ENCODE measurements at places on chromosomes 4 and X.

DNA sequence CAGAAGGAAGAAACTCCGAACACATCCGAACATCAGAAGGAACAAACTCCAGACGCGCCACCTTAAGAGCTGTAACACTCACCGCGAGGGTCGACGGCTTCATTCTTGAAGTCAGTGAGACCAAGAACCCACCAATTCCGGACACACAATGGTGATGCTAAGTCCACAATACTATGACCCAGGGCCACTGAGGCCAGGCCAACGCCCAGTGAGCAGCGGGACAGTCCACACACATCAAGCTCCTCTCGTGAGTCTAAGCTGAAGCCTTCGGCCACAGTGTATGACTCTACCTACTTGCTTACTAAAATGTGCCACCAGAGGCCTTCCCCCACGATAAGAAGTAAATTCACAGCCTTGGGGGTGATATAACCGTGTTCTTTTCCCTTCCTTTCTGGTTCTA, 10.2 kb upstream of the CDKN2AIP start:
- DNase-seq = no peak

GRCh38 chr4:92091335-92091734, 212.4 kb upstream of the GRID2 start:
- DNase-seq = no peak

GRCh38 chrX:153645921-153646488, 998 bp upstream of the DUSP9 start:
- no peak for DNase-seq

- no peak for DNase-seq
Observed at GRCh38 chr4:102430461-102430910, 70.7 kb upstream of the NFKB1 start.

DNA sequence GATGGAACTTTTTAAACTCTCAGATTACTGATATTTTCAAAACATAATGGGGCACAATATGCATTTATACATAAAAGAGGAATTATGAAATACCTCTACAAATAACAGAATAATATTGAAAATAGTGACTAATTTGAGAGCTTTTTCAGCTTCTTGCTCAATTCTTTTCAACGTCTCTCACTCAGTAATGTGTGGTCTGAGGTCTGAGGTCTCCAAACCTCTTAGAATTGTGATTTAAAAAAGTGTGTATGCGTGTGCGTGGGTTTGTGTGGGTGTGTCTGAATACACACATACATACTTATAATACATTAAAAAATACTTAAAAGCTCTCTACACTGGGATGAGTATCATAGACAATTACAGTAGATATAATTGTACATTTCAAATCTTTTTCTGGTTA, 7.9 kb downstream of the NDNF start:
- no peak for DNase-seq

GRCh38 chr4:168021666-168022065, 70.7 kb upstream of the ANXA10 start:
- DNase-seq = no peak

DNA sequence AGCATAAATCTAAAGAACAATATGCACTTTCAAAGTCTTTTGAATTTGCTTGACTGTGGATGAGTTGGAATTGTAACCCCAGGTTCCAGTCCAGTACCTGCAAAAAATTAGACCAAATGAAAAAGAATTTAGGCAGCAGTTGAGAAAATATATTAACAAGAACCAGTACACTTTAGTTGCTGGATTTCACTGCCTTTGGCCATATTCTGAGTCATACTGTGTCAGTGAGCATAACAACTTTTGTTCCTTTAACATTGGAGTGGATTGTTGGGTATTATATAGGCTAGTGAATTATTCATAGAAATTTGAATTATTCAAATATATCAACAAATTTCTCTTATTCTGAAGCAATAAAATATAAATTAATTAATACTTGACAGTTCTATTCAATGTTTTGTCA, 101.5 kb upstream of the SMAD1 start:
- DNase-seq = no peak

- no peak for DNase-seq
Observed at GRCh38 chr4:3239303-3239702, 9.7 kb upstream of the MSANTD1 start.

DNA sequence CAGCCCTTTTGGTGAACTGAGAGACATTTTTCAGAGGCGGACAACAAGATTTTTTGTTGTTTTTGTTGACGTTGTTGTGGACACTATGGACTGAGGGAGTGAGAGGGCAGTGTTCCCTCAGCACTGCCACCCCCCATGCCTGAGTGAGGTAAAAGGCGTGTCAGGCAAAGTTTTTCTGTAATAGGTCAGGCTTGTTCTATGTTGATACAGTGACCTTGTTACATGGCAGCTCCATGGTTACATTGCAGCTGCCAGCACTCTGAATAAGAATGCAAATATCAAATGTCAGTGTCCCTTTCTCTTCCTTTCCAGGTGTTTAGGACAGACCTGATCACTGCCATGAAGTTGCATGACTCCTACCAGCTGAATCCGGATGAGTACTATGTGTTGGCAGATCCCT, 36.6 kb downstream of the JADE1 start:
- no peak for DNase-seq

GRCh38 chr4:65069177-65069576, 601.1 kb downstream of the EPHA5 start:
- no peak for DNase-seq

DNA sequence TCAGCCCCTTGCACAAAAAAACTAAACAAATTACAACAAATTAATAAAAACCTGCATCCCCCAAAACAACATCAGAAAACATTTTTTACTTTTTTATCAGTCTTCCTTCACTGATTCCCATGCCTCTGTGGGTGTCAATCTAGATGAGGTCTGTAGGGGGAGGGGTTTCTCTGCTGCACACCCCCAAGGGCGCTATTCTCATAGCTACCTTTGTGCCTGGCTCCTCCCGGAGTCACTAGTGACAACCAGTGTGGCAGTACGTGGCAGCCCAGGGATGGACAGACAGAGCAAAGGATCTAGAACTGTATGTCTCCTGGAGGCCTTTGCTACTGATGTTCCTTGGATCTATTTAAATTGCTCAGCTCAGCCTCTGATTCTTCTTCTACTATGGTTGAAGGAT, 228.1 kb upstream of the ANXA3 start:
- no peak for DNase-seq

DNA sequence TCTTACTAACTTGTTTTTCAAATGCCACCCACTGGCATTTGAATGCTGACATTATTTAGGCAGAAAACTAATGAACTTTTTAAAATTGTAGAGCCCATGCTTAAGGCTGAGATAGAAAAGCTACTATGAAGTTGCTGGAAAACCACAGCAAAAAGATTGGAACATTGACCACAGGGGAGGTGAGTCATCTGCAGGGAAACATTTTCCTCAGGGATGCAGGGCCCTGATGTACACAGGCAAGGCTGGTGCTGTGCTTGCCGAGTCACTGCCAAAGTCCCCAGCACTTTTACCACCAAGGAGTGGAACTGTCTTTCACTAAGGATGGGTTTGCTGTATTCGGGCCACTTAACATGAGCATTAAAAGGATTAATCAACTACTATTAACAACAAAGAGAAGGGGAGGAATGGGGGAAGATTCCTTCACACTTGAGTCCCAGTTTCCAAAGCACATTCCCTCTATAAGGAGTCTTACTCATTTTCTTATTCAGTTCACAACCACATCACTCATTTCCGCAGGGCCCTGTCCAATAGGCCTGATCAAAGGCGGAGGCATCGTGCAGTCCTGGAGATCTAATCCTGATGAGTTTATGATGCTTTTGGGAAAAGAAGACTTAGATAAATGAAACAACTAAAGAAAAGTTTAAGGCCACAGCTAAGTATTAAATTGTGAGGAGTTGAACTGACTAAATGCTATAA, 202.9 kb upstream of the NPY2R start:
- DNase-seq = no peak

DNA sequence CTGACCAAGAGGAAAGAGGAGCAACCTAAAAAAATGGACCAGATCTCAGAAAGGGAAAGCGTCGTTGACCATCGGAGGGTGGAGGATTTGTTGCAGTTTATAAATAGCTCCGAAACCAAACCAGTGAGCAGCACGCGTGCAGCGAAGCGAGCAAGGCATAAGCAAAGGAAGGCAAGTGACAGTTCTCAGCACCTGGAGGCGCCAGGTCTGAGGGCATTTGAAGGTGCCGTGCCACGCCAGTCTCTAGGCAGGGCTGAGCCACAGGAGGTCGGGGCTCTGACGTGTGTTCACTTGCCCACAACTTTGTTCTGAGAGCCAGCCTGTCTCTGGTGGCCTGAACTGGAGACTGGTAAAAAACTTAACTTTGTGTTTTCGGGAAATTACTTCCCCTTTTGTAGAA, 59.7 kb downstream of the TNIP2 start:
- DNase-seq = no peak

DNA sequence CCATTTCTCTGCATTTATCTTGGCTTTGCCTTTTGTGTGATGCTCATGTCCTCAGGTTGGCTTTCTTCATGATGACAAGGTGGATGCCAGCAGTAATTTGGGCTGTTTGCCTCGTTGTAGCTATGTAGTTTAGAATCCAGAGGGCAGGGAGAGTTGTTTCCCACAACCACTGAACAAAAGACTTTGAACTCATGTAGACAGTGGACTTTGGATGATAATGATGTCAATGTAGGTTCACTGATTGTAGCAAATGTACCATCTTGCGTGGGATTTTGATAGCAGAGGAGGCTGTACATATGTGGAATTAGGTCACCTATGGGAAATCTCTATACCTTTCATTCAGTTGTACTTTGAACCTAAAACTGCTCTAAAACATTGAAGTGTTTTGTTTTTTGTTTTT, 41.3 kb downstream of the MND1 start:
- DNase-seq = no peak

- no peak for DNase-seq
Observed at GRCh38 chrX:11100281-11101035, 10.7 kb upstream of the HCCS start.

DNA sequence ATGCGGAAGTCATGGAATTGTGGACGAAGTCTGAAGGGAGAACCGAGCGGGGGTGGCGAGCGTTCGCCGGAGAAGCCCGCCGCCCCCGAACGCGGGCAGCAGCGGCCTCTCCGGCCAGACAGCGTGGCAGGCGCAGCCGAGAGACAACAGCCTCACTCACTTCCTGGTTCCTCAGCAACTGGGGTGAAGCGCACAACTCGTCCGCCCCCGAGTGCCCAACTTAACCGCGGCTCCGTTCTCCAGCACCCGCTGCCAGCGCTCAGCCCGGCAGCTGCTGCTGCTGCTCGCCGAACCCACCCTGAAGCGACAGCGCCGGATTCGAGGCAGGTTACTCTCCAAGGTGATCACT, 68.0 kb downstream of the NOCT start:
- no peak for DNase-seq

DNA sequence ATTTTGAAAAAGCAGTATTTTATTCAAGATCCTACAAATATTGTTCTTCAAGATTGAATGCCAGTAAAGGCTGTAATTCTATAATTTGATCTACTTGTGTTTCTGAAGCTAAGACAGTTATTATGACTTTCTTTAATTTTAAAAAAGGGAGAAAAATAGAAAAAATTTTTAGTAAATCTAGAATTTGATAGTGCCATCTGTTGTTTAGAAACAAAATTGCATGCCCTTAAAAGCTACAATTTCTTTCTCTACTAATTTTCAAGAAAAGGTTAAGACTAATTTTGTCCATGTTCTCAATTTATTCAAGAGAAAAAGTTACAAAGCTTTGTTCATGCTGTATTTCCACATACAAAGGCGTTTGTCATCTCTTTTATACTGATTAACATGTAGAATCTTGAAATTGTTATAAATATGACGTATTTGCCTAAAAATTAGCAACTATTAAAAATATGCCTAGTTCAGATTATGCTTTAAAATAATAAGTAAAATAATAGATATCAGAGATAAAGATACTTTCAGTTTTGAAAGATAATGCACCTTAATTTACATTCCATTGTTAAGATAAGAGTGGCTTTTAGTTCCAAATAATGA, 25.6 kb upstream of the MMRN1 start:
- no peak for DNase-seq
